ENCODE measurements at places on chromosomes 1 and 21.

GRCh38 chr1:192951691-192952460 is 107.3 kb downstream of the UCHL5 start:
- DNase-seq, result no peak

- no peak for DNase-seq
Observed at GRCh38 chr1:14600405-14601112, 2.1 kb downstream of the KAZN start.

DNA sequence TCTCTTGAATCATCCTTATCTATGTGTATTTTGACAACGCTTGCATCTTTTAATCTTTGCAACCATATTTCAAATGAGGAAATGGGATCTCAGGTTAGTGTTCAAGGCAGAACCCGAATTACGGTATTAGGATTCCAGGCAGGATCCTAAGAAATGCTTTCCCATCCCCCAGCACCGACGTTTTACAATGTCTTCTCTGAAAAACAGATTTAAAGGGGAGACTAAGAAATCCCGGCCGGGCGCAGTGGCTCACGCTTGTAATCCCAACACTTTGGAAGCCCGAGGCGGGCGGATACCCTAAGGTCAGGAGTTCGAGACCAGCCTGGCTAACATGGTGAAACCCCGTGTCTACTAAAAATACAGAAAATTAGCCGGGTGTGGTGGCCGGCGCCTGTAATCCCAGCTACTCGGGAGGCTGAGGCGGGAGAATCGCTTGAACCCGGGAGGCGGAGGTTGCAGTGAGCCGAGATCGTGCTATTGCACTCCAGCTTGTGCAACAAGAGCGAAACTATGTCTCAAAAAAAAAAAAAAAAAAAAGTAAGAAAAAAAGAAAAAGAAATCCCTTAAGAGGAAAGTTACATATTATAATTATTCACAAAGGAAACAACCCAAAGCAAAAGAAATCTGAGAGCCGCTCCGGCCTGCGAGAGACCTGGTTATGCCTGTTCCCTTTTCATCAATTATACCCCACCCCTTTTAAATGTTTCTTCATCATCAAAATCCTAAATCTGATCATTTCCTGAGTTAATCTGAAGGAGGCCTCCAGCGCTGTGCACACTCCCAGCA is 801 bp upstream of the GORAB start:
- DNase-seq, result no peak

DNA sequence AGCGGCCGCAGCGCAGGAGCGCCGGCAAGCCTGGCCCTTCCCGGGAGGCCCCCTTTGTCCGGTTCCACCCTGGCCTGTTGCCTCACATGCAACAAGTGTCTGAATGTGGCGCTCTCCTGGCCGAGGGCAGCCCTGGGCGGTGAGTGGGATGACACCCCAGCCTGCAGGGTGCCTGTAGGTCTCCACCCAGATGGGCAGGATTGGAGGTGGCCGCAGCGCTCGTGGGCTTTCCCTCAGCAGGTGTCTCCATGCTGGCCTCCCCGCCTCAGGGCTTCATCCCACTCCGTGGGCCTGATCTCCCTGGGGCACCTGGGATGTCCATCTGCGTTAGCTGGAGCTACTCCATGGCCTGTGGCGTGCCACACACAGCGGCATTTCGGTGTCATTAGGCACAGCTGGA is 1.5 kb downstream of the MIB2 start:
- no peak for DNase-seq

- DNase-seq, result no peak
Observed at GRCh38 chr1:111948209-111949171, 41.0 kb downstream of the KCND3 start.

GRCh38 chr1:108063703-108064102 is 98.7 kb upstream of the VAV3 start:
- peak; percentile 24 for DNase-seq

DNA sequence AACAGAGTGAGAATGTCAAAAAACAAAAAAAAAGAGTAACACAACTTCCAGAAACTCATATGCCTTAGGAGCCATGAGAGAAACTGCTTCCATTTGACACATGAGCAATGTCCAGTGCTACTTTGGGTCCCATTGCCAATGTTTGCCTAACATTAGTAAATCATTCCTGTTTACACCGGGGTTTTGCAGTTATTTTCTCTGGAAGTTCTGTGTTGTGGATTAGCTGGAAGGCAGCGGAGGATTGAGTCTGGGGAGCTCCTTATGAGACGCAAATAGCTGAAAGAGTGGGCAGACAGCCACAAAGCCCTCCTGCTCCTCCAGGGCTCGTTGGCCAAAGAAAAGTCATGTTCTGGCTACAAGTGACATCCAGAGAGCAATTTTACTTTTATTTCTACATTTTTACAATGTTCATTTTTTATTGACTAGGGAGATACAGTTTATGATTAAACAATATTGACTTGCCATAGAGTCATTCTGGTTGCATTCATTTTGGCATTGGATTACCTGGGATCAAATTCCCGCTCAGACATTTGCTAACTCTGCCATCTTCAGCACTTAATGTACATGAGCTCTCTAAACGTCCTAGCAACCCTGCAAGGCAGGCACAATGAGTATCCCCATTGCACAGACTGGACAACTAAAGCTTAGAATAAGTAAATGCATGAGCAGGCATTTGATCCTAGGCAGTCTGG is 66.4 kb upstream of the GALNT2 start:
- no peak for DNase-seq

- DNase-seq, result no peak
Observed at GRCh38 chr1:6809461-6809860, 24.2 kb downstream of the CAMTA1 start.

DNA sequence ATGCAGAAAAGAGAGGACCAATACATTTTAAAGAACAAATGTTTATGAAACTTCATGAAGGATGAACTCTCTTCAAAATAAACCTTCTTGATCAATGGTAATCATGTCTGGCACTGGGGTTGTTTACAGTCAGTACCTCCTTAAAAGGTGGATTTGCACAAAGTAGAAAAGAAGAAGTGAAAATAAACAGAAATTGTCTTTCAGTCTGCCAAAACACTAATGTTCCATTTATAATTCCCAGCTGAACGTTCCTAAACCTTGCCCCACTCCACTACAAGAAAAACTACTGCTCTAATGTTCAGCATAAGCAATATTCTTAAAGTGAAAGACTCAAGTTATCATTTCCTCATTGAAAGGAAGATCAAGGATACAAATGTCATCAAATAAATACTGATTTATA is 86.2 kb downstream of the EIF4G3 start:
- no peak for DNase-seq

DNA sequence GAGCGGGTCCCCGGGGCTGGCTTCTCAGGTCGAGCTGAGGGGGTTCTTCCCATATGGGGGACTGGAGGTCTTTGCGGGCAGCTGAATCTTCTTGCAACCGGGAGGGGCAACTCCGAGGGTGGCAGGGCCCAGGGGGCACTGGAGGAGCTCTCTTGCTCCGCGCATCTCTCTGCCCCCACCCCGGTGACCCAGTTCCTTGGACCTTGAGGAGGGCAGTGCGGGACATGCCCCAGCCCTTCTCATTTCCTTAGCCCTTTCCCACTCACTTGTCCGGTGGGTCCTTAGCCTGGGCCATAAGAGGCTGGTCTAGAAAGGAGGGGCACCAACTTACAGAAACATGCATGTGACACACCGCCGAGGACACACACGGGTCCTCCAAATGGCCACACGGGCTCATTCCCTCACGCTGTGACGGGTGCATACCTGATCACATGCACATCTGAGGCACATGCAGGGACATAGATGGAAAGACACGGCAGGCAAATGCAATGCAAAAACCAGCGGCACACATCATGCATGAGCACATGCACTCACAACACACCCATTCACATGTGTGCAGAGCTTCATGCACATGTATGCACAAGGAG is 630 bp downstream of the HPCA start:
- no peak for DNase-seq

DNA sequence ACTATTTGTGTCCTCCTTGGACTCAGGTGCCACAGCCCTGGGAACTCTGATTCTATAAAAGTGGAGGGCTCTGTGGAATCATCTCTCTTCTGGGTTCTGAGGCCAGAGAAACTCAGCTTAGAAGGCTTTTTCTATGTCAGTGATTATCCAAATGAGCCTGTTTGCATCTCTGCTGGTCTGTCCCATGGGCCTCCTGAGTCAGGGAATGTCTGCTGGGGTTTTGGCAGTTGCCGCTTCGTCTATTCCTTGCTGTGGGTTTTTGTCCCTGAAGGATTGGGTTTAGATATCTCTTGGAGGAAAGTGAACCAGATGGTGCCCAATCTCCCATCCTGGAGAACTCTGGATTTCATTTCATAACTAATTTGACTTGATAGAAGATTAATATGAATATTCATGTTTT is 297.6 kb downstream of the HHAT start:
- DNase-seq, result no peak

DNA sequence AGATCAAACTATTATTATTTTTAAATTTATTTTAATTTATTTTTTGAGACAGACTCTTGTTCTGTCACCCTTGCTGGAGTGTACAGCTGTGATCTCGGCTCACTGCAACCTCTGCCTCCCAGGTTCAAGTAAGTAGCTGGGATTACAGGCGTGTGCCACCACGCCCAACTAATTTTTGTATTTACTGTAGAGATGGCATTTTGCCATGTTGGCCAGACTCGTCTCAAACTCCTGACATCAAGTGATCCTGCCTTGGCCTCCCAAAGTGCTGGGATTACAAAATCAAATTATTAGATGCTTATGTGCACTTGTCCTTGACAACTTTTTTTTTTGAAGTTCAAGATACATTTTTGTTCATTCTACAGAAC is 15.4 kb downstream of the LIN9 start:
- no peak for DNase-seq

GRCh38 chr1:163046071-163046470 is 23.1 kb upstream of the RGS4 start:
- DNase-seq, result no peak

DNA sequence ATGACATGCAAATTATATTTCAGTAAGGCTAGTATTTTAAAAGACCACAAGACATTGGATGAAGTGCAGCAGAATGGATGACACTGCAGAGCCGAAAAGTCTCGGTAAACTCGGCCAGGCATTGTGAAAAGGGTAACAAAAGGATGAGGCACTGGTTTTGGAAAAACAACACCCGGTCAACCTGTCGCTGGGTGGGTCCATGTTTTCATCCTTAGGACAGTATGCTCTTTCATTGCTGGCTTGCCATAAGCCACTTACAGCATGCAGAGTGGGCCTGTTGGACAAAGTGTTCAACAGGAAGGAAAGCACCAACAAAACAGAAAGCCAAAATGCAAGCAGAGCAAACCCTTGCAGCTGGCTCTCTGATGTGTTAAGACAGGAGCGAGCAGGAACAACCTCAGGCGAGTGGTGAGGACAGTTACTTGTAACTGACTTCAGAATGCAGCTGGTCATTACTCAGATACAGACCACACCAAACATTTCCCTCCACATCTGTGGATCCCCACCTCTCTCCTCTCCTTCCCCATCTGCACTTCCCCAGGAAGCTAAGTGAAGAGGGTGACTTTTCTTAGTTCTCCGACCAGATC is 2.9 kb upstream of the RCAN1 start:
- DNase-seq, result no peak

DNA sequence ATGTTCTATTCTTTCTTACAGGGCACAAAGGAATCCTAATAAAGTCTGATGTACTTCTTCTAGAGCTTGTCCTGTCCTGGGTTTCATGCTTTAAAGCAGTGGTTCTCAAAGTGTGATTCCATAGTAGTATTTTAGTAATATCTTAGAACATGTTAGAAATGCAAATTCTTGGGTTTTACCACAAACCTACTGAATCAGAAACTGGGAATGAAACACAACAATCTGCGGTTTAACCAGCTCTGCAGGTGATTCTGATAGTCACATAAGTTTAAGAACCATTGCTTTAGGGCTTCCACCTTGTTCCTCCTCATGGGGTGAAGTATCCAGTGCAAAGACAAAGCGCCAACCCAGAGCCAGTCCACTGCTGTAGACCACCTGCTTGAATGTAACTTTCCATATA is 41.1 kb downstream of the NGF start:
- DNase-seq, result no peak

GRCh38 chr1:35229587-35230360 is 36.8 kb upstream of the SFPQ start:
- DNase-seq, result no peak

DNA sequence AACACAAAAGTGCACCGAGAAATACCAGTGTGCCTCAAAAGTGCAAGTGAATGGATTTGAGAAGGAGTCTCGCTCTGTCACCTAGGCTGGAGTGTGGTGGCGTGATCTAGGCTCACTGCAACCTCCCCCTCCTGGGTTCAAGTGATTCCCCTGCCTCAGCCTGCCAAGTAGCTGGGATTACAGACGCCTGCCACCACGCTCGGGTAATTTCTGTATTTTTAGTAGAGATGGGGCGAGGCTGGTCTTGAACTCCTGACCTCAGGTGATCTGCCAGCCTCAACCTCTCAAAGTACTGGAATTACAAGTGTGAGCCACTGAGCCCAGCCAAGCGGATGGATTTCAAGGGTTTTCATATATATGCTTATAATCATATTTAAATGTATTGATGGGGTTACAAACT is 35.8 kb downstream of the PRRX1 start:
- DNase-seq, result no peak

GRCh38 chr1:60591583-60591982 is 490.8 kb upstream of the NFIA start:
- DNase-seq, result no peak

- no peak for DNase-seq
Observed at GRCh38 chr1:226498640-226499008, 49.9 kb upstream of the STUM start.

GRCh38 chr1:27301582-27302199 is 20.3 kb upstream of the TMEM222 start:
- DNase-seq, result no peak

GRCh38 chr1:10890491-10891071 is 94.1 kb upstream of the CASZ1 start:
- no peak for DNase-seq
